Myocyte (in vitro differentiated cells): ENCODE measurements at places on chromosomes 12 and 14. TPM values are rescaled to one million over a fixed set of nuclear protein-coding genes. Genes with fewer than 3 reads are reported as not detected.
A peak's percentile ranks its signal among the peaks of the same experiment; 100 is the strongest.

- no peak for DNase-seq
Measured at GRCh38 chr12:39032448-39032847, 127.1 kb upstream of the CPNE8 start.

DNA sequence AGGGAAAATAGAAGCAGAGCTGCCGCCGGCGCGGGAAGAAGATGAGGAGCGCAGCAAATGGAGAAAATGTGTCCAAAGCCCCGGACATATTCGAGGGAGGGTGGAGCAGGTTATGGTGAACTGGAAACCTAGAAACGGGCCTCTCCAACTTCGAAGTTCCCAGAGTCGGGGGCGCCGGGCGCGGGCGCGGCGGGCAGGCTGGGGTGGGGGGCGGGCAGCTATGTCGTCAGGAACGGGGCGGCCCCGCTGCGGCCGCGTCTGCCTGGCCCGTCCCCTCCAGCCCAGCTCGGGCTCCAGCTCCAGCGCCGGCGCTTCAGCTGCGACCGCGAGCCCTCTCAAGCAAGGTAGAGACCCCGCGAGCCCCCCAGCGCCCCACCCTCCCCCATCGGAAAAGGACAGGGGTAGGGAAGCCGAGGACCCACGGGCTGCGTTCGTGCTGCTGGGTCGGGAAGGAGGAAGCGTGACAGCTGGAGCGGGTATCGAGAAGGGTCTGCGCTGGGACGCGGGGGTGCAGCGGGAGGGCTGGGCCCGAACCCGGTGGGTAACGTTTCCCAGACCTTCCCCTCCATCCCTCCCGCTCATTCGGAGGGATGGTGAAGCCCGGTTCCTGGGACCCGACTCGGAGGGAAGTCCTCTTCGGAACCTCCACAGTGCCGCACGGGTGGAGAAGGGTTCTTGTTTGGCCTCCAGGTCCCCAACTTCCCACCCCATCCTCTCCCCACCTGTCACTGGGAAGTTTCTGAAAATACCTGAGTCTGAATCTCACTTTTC, 1.0 kb downstream of the DGKA start:
- DNase-seq, result peak; percentile 42

TSPAN19 gene
- total RNA-seq, result not detected in 2 replicates

- DNase-seq, result peak; percentile 89
Measured at GRCh38 chr12:127500512-127501035, 766.4 kb upstream of the TMEM132C start.

- peak; percentile 19 for DNase-seq
Measured at GRCh38 chr12:105352940-105353635, 22.6 kb downstream of the C12orf75 start.
